WTC11 (cell line): ENCODE measurements at places on chromosomes 1 and 21. TPM values are rescaled to one million over a fixed set of nuclear protein-coding genes. Genes with fewer than 3 reads are reported as not detected.

DNA sequence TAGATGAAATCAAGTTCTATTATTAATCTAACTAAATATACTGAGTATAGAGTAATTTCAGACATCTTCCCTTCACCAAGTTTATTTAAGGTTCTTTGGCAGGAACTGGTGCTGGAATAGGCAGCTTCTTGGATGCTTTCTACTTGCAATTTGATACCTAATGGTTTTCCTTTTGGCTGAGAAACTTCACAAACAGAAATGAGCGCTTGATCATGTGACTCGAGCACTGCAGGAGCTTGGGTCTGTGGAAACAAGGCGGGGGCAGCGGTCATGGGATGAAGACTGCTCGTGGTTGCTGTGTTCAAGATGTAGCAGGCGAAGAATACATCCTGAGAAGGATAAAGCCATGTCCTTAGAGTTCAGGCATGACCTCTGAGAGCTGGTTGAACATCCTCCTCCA, 136.8 kb downstream of the PTPRC start:
- H3K4me1 ChIP-seq = peaks cover 13% of the 10 kb centered on the region
- no peak overlapping the region for H3K4me3 ChIP-seq
- H3K27ac ChIP-seq = no peak overlapping the region
- no peaks in the 10 kb centered on the region for H3K36me3 ChIP-seq
- DNase-seq = no peak
- no peaks in the 10 kb centered on the region for H3K27me3 ChIP-seq

DNA sequence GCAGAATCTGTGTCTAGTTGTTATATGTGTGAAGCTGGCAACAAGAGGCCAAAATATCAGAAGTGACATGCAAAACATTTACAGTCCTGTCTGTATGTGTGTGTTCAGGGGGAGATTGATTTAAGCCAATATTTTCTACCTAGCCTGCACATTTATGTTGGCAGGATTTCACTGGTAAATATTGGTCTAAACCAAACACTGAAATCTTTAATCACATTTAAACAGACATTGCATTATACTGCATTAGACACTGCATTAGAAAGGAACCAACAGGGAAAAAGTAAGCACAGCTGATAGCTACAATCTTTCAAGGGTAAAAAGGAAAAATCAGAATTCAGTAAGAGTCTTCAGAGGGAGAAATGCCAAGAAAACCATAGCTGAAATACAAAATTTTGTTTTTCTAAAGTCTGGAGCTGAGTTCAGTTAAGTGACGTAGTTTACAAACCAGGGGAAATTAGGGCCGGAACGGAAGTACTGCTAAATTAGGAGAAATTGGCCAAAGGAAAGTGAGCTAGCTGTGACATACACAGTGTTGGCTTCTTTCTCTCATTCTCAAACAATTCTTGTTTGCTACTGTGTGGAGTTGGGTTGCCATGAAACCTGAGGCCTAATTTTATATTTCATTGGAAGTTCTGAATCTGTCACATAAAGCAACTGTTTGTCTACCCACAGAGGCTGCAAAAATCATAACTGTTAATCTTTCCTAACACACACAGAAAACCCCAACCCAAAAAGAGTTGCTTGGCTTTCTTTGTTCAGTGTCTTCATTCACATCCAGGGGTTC, 217.3 kb upstream of the SGIP1 start:
- no peaks in the 10 kb centered on the region for H3K27me3 ChIP-seq
- H3K27ac ChIP-seq = no peak overlapping the region
- H3K36me3 ChIP-seq = no peaks in the 10 kb centered on the region
- no peaks in the 10 kb centered on the region for H3K4me1 ChIP-seq

DNA sequence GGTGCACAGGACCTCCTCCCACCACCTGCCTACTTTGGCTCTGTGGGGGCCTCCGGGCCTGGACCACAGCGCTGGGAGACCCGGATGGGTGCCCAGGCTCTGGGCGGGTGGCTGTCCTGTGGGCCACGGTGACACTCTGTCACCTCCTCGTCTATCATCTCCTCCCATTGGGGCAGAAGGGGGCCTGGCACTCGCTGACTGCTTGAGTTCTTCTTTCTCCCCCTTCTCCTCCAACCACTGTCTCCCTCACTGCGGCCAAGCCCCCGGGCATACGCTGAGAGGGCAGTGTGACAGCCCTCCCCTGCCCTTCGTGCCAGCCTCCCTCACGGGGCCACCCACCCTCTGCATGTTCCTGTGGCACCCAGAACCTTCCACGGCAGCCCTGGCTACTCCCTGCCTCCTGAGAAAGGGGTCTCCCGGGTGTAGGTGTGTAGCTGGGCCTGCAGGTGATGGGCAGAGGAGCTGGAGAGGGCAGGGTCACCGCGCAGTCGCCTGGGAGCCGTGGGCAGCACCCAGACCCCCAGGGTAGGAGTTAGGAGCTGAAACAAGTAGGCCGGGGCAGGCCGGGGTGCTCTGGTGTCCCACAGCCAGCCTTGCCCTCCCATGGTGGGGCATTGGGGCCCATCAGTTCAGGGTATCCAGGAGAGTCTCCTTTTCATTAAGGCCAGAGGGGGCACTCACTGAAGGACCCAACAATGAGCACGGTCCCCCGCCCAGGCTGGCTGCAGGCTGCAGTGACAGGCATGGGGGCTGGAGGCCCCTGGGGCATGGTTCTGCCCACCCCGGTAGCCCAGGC, 9.2 kb upstream of the ARF1 start:
- H3K27ac ChIP-seq = no peak overlapping the region
- H3K4me1 ChIP-seq = 0 out of 2 replicates have a peak, but pooled peaks cover 4% of the 10 kb centered on the region
- no peaks in the 10 kb centered on the region for H3K36me3 ChIP-seq
- H3K4me3 ChIP-seq = no peak overlapping the region
- H3K27me3 ChIP-seq = peaks cover 87% of the 10 kb centered on the region

DNA sequence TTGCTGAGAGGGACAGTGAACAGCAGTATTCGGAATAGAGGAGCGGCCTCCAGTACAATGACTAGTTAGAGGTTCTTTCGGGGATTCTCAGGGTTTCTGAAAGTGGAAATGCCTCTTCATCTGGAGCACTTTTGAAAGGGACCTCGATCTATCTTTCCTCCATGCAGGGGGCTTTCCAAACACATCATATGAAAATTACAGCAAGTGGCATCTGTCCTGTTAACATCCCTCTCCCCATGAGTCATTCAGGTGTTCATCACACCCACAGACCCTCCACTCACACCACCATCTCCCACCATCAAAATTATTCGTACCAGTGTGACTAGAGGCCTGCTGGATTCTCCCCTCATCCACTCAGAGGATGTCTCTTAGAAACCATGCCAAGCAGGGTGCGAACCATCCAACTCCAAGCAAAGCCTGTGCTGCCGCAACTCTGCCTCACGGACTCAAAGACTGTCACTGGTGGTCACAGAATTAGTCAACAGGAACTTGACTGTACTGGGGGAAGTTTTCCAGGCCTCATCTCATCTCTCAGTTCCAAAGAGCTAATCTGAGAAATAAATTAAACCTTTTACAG, 211.1 kb downstream of the MRPL39 start:
- no peaks in the 10 kb centered on the region for H3K4me1 ChIP-seq
- H3K27ac ChIP-seq = no peak overlapping the region; the same call in 1 of the 2 replicates
- no peaks in the 10 kb centered on the region; the same call in 1 of the 2 replicates for H3K27me3 ChIP-seq
- DNase-seq = no peak
- no peak overlapping the region for H3K4me3 ChIP-seq

DNA sequence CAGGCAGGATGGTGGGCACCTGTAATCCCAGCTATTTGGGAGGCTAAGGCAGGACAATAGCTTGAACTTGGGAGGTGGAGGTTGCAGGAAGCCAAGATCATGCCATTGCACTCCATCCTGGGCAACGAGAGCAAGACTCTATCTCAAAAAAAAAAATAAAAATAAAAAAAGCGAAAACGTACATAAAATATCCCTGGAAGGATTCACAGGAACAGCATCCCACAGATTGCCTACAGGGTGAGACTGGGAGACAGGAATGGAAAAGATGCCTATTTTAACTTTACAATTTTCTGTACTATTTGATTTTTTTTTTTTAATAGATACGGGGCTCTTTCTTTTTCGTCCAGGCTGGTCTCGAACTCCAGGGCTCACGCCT, 604 bp upstream of the NBPF3 start:
- peaks cover 15% of the 10 kb centered on the region for H3K4me1 ChIP-seq
- DNase-seq = no peak
- no peaks in the 10 kb centered on the region for H3K36me3 ChIP-seq
- peak overlapping the region; percentile 95 for H3K27ac ChIP-seq

GRCh38 chr1:215407575-215407974, 159.5 kb upstream of the KCTD3 start:
- H3K27ac ChIP-seq = no peak overlapping the region
- H3K36me3 ChIP-seq = no peaks in the 10 kb centered on the region
- H3K4me3 ChIP-seq = no peak overlapping the region

GRCh38 chr1:230503726-230504125, 77.6 kb upstream of the PGBD5 start:
- H3K27ac ChIP-seq = no peak overlapping the region
- no peak overlapping the region for H3K4me3 ChIP-seq
- H3K4me1 ChIP-seq = 0 out of 2 replicates have a peak, but pooled peaks cover 3% of the 10 kb centered on the region
- peaks cover 14% of the 10 kb centered on the region for H3K27me3 ChIP-seq
- DNase-seq = no peak

DNA sequence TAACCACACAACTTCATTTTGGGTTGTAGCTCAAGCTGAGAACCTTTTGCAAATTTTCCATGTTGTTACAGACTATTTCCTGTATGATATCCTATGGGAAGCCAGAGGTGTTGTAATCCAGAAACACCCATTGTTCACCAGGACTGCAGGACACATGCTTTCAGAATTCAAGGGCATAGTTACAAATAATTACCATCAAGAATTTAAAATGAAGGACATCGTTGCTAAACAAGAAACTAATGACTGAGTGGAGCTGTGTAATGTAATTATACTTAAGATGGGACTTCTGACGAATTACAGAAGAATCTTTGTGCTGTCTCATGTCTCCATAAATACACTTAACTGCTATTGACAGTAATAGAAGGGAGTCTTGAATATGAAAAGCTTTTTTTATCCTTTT, 47.6 kb upstream of the HOOK1 start:
- H3K4me1 ChIP-seq = peaks cover 16% of the 10 kb centered on the region
- H3K27ac ChIP-seq = no peak overlapping the region
- H3K27me3 ChIP-seq = no peaks in the 10 kb centered on the region
- no peak overlapping the region for H3K4me3 ChIP-seq

- H3K36me3 ChIP-seq = peaks cover 4% of the 10 kb centered on the region
- H3K4me1 ChIP-seq = no peaks in the 10 kb centered on the region
- H3K27ac ChIP-seq = peak overlapping the region; percentile 13; the same call in 1 of the 2 replicates
- peak; percentile 72 for DNase-seq
- H3K4me3 ChIP-seq = no peak overlapping the region
Measured at GRCh38 chr1:39539252-39539790, 37.3 kb downstream of the PABPC4 start.

- no peak overlapping the region for H3K27ac ChIP-seq
- peaks cover 16% of the 10 kb centered on the region for H3K36me3 ChIP-seq
- H3K4me1 ChIP-seq = peaks cover 12% of the 10 kb centered on the region
- no peak for DNase-seq
Measured at GRCh38 chr1:204514828-204515227, 1.4 kb upstream of the MDM4 start.

DNA sequence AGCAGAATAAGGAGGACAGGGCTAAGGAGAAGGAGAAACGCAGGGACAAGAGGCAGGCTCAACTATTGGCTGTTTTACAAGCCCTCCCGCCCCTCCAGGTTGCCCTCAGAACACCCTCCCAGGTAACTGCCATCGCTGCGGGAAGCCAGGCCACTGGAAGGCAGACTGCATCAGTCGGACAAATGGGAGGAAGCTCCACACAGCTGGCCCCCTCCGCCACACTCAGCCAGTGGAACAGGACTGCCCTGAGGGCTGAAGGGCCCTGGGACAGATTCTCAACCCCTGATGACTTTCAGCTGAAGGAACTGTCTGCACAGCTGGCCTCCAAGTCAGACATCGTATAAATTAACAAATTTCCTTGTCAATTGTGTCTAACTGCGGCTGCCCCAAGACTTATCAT, 21.8 kb downstream of the LRRC3 start:
- no peak overlapping the region for H3K4me3 ChIP-seq
- H3K27ac ChIP-seq = no peak overlapping the region
- no peaks in the 10 kb centered on the region; the same call in 1 of the 2 replicates for H3K27me3 ChIP-seq
- no peak for DNase-seq
- H3K36me3 ChIP-seq = no peaks in the 10 kb centered on the region; the same call in 1 of the 2 replicates

DNA sequence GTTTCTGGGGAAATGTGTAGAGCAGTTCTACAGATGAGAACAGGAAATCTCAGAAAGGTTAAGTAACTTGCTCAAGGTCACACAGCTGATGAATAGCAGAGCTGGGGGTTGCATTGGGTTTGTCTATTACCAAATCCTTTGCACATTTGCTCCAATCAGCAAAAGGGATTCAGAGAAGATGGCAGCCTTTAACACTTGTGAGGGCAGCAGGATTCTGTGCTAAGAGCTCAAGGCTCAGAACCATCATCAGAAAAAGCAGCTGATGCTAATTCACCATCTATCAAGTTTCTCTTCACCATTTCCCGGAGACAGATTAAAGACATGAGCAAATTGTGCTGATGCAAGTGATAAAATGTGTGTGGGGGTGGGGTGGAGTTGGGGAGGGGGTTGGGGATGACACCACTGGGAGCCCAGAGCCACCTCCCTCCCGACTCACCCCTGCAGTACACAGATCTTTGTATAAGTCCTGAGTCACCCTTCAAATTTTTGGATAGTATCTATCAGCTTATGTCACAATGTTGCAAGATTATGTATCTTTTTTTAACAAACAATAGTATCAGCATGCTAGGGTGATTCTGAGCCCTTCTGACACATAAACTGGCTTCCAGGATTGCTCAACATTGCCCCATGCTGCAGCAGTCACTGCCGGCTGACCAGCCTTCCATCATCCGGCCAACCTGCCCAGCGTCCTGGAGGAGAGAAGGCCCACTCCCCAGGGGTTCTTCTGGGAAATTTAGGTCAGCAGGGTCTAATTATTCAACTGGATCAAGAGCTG, 2.8 kb upstream of the SPSB1 start:
- no peak overlapping the region for H3K4me3 ChIP-seq
- no peak overlapping the region for H3K27ac ChIP-seq
- DNase-seq = no peak
- peaks cover 8% of the 10 kb centered on the region for H3K27me3 ChIP-seq
- no peaks in the 10 kb centered on the region for H3K4me1 ChIP-seq
- H3K36me3 ChIP-seq = peaks cover 4% of the 10 kb centered on the region; the same call in 1 of the 2 replicates

DNA sequence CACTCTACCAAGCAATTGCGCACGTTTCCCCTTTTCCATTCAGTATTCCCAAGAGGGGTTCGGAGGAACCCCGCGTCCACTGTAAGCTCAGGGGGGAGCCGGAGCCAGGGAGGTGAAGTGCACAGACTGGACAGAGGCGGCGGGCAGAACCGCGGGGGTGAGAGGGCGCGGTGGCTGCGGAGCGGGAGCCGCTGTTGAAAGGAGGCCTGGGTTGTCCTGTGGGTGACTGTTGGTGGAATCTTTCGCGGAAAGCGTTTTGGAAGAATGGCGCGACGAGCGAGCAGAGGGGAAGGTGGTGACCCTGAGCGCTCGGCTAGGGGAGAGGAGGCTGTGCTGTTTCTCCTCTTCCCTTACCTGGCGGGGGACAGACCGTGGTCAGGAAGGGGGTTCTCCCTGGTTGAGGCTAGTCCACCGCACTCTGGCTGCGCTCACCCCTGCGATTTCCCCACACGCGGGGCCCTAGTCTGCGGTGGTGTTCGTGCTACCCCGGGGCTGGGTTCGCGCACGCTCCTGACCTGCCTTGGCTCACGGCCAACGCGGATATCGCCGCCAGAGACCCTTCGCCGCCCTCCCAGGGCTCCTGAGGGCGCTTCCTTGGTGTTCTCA, 92.8 kb downstream of the PRKAB2 start:
- no peak overlapping the region for H3K27ac ChIP-seq
- peak; percentile 27 for DNase-seq
- peaks cover 100% of the 10 kb centered on the region for H3K27me3 ChIP-seq
- H3K4me3 ChIP-seq = peak overlapping the region; percentile 66
- peaks cover 36% of the 10 kb centered on the region for H3K4me1 ChIP-seq

PGLYRP4 gene
- not detected in 3 replicates for total RNA-seq

DESI2 gene
- total RNA-seq = 76.1 to 108 TPM (median 76.4 TPM) in 3 replicates

CFHR4 gene
- total RNA-seq = 0.42 TPM in 1 of 3 replicates, not detected in the others

ZNF593OS gene
- not detected in 3 replicates for total RNA-seq

SPRR2B gene
- total RNA-seq = not detected in 3 replicates

TEDDM1 gene
- not detected in 3 replicates for total RNA-seq

RNU1-1 gene
- total RNA-seq = 1,028 to 1,267 TPM (median 1,197 TPM) in 3 replicates
